Thoracic aorta (tissue), 2 donors: ENCODE measurements at places on chromosomes 4 and X. TPM values are rescaled to one million over a fixed set of nuclear protein-coding genes. Genes with fewer than 3 reads are reported as not detected.

DNA sequence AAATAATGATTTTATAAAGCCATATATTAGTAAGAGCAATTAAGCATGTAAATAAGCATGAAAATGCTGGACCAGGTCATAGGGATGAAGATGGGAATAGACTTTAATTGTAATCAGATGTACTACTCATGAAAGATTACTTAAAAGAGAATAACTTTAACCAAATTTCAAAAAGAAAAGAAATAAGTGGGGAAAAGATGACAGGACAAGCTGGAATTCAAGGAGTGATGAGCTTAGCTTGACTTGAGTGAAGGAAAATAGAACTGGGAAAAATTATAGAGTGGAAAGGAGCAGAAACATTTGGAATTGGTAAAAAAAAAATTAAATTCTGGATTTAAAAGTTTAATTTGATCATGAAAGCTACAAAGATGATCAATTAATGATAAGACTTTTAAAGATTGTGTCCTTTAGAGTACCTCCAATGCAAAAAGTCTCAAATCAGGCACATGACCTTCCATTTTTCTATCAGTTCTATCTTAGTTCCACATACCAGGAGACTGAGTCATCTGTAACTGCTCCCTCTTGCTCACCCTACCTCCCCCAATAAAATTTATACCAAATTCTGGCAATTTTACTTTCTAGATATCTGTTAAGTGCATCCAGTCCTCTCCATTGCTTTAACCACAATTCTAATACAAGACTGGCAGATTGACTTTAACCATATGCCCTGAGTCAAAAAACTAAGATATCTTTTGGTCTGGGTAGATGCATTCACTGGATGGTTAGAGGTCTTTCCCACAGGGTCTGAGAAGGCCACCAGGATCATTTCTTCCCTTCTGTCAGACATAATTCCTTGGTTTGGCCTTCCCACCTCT lies 56.4 kb upstream of the SLIT2 start:
- DNase-seq: no peak

DNA sequence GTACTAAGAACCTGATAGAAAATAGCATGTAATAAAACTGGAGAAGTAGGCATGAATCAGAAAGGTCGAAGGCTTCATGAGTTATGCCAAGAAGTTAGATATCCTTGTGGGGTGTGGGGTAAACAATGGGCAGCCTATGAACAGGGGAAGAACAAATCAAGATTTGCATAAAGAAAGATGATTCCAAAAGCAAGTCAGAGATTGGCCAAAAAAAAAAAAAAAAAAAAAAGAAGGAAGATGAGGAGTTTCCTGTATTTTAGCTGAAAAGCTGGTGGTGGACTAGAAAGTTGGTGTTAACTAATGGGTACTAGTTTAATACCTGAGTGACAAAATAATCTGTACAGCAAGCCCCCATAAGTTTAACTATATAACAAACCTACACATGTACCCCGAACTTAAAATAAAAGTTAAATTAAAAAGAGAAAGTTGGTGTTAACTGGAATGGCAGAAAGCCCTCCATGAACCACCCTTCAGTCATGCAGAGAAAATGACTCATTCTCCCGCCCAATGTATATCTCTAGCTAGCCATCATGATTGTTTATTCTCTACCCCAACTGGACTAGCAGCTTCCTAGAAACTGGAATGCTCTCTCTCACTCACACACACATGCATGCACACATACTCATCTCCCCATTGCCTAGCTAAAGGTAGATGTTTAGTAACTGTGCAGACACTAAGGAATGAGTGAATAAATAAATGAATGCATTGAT lies 41.7 kb downstream of the ATP11C start:
- DNase-seq: no peak

GRCh38 chr4:23759066-23759465 lies 130.8 kb downstream of the PPARGC1A start:
- no peak for DNase-seq

GRCh38 chr4:8939160-8939839 lies 67.7 kb upstream of the HMX1 start:
- DNase-seq: no peak

GRCh38 chrX:132615391-132616131 lies 126.7 kb upstream of the MBNL3 start:
- DNase-seq: no peak

GRCh38 chr4:64384237-64385203 lies 24.7 kb downstream of the TECRL start:
- DNase-seq: no peak

- no peak for DNase-seq
Observed at GRCh38 chrX:139828033-139828432, 104.8 kb downstream of the ATP11C start.

- no peak for DNase-seq
Observed at GRCh38 chr4:43348591-43348990, 456.1 kb downstream of the GRXCR1 start.

DNA sequence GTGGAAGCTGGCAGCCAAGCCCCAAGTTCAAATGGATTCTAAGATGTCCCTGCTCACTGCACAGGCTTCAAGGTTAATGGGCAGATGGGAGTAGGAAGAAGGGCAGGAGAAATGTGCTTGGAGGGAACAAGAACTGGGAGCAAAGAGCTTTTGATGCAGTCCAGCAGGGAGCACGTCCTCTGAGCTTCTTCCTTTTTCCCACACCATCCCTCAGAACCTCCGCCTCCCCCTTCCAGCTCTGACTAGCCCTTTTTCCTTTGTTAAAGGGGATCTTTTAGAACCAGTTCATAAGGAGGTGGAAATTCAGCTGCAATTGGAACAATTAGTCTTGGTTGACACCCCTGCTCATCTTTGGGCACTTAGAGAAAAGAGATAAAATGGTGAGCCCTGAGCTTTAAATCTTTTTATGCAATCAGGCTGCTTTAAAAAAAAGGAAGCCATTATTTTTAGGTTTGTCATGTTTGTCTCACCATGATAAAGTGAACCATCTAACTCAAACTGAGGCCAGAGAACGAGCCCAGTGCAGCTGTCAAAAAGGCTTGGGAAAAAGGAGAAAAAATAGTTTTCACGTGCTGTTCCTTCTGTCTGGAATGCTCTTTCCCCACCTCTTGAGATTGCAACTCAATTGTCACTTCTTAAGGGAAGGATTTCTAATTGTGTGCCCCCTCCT lies 135.8 kb upstream of the IL1RAPL2 start:
- DNase-seq: no peak

GRCh38 chr4:83503974-83504373 lies 19.1 kb upstream of the ABRAXAS1 start:
- DNase-seq: no peak

DNA sequence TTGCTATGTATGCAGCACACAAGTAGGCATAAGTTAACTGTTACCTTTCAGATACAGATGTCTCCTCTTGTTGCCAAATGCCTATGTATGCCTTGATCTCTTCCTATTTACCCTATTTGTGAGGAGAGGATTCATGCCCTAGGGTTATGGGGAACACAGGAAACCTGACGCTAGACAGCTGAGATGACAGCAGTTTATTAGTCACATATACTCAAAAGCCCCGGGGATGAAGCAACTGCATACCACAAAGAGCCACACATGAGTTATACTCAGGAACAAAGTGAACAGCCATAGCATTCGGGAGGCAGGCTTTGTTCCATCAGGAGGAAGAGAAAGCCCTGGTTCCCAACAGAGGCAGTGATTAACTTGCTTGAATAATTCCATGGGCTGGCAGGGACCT lies 1011.7 kb upstream of the PCDH7 start:
- no peak for DNase-seq

DNA sequence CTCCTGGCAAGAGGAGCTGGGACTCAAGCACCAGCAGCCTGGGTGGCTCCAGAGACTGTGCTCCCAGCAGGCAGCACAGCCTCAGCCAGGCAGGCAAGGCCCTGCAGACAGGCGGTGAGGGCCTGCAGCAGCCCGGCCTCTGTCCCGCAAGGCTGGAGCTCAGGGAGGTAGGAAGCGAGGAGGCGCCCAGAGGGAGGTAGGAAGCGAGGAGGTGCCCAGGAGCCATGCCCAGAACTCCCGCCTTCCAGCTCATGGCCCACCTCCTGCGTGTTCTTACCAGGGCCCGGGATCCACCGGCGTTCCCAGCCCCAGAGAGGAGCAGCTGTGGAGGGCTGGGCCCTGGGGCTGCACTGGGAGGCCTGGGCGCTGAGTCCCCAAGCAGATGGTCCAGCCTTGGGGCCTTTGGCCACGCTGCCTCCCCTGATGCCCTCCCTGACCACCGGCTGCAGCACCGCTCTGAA lies 133.1 kb downstream of the HMX1 start:
- no peak for DNase-seq

GRCh38 chr4:120777459-120777858 lies 145.1 kb downstream of the PRDM5 start:
- no peak for DNase-seq

- DNase-seq: no peak
Observed at GRCh38 chr4:110196871-110197528, 1.4 kb downstream of the ELOVL6 start.

DNA sequence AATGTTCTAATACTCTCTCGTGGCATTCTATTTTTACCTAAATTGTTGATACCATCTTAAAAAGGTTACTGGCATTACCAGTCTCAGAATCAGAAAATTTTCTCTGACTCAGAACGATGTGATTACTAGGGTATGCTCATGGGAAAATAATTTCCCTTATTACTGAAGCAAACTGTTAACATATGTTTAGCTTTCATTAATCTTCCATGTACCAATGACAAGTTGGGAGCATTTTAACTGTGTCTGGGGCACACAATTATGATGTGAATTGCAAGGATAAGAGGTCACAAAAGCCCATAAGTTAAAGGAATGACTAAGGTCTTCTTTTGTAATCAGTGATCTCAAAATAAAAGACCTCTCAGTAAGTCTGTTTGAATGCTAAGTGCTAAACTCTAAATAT lies 1254.6 kb downstream of the PCDH18 start:
- DNase-seq: no peak

- DNase-seq: no peak
Observed at GRCh38 chrX:124981420-124981819, 338.3 kb upstream of the TEX13C start.

GRCh38 chrX:56785442-56785841 lies 56.4 kb downstream of the NBDY start:
- DNase-seq: no peak

- no peak for DNase-seq
Observed at GRCh38 chrX:46917622-46918021, 5.4 kb downstream of the JADE3 start.

DNA sequence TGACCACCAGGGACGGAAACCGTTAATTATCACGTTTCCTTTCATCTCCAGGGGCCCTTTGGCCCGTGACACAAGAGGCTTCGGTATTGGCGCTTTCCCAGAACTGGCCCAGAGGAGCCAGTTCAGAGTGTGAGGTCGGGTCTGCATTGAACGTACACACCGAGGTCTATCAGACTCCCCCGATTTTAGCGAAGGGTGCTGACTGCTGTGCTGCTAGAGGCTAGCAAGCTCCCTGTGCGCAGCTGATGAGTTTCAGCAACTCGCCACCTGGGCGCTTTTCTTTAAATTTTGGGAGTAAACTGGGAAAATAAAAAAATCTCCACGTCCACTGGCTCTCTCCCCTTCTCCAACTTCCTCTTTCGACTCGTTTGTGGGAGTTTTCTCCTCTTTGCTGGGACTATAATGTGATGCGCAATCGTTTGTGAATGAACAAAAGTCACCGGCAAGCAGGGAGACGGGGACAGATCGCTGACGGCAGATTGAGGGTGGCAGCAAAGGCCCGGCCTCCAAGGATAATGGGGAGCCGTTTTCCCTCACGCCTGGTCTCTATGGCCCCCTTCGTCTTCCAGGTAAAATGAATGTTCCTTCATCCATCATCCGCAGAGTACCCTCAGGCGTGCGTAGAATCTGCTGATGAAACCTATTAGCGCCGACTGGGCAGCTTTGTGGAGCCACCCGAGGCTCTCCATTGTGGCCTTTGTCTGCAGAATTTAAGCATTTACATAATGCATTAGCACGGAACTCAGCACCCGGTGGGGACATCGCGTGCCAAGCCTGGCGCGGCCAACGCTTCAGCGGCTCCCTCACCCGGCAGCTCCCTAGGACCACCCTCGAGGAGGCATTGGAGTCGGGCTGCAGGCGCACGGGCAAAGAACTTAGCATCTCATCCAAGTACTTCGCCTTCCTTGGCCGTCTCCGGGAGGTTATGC lies 1.6 kb upstream of the LRAT start:
- DNase-seq: no peak

DNA sequence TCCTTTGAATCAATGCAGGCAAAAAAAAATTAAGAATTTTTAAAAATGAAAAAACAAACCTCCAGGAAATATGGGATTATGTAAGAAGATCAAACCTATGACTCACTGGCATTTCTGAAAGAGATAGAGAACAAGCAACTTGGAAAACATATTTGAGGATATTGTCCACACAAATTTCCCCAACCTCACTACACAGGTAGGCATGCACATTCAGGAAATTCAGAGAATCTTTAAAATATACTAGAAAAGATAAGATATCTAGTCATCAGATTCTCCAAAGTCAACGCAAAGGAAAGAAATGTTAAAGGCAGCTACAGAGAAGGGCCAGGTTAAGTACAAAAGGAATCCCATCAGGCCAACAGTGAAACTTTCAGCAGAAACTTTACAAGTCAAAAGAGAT lies 85.6 kb downstream of the ANTXR2 start:
- no peak for DNase-seq

DNA sequence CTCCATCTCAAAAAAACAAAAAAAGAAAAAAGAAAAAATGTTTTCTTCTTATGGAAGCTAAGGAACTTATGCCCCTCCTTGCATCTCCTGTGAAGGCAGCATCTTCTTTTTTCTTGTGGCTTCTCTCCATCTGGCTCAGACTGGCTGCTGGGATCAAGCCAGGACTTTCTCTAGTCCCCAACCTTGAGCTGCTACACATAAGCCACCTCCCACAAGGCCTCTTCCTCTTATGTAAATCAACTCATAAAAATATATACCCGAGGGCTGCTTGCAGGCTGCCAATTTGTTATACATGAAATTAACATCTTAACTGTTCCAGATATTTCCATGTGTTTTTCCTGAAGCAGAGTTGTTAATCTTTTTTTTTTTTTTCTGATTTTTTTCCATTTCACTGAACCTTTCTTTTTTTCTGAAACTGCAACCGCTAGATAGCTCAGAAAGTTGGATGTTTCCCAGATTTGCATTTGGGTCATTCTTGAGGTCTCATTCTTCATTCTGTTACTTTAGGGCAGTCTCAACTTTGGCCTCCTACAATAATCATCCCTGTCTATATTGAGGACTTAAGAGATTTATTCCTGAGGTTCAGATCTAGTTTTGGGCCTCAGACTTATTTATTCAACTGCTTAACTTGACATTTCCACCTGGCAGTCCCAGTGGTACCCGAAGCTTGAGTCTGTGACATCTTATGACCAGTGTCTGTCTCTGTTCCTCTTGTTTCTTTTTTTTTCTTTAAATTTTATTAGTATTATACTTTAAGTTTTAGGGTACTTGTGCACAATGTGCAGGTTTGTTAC lies 10.3 kb downstream of the SNX25 start:
- no peak for DNase-seq

DNA sequence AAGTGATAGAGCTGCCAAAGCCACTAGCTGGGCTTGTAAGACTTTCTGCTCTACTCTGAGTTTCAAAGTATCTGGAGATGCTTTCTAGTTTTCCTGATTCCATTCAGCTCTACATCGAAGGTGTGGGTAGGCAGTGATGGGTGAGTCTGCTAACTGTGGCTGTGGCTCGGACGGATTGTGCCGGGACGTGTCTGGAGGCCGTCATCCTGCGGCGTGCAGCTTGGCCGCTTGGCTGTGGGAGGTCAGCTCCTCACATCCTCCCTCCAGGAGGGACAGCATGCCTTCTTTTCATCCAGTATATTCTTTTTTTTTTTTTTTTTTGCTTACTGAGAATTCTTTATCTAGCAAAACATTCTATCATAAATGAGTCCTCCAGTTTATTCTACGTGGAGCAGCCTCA lies 77.9 kb upstream of the AADAT start:
- no peak for DNase-seq

Gene AFF1
- total RNA-seq: 93.2 TPM

Gene RAB41
- not detected for total RNA-seq

Gene BTK
- total RNA-seq: 7.7 TPM

Gene SPANXB1
- not detected for total RNA-seq

Gene FOXR2
- total RNA-seq: not detected

Gene FGFRL1
- total RNA-seq: 61.1 TPM
